Endothelial cell of umbilical vein (primary cell): ENCODE measurements at places on chromosomes 5 and 9. TPM values are rescaled to one million over a fixed set of nuclear protein-coding genes. Genes with fewer than 3 reads are reported as not detected.
A peak's percentile ranks its signal among the peaks of the same experiment; 100 is the strongest.

- DNase-seq, result peak; percentile 50
Observed at GRCh38 chr5:389891-390622, 52.9 kb upstream of the EXOC3 start.

The KIAA1958 gene
- polyA plus RNA-seq, result 1.1 and 1.7 TPM in 2 replicates

GRCh38 chr5:103706939-103707682 lies 144.5 kb upstream of the NUDT12 start:
- no peak for DNase-seq

DNA sequence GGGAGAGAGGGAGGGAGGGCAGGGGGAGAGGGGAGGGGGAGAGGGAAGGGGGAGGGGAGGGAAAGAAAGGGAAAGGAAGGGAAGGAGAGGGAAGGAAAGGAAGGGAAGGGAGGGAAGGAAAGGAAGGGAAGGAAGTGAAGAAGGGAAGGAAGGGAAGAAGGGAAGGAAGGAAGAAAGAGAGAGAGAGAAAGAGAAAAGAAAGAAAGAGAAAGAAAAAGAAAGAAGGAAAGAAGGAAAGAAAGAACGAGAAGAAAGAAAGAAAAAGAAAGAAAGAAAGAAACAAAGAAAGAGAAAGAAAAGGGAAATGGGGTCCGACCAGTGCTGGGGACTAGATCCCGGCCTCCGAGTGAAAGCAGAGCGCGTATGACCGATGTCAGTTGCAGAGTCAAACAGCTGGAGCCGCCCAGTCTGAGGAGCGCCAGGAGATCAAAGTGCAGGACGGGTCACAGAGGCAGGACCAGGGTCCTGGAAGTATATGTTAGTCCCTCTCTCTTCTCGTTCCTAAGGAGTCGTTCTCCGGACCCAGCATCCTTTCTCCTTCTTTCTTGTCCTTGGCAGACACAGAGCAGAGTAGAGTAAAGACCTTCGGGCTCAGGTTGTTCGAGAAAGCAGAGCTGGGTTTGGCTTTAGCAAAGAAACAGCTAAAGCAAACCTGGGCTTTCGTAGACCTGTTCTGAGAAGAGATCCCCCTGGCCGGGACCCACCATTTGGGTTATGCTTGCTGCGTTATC lies 305.4 kb upstream of the MSX2 start:
- DNase-seq, result no peak

GRCh38 chr5:129631961-129632360 lies 115.9 kb upstream of the MINAR2 start:
- no peak for DNase-seq

DNA sequence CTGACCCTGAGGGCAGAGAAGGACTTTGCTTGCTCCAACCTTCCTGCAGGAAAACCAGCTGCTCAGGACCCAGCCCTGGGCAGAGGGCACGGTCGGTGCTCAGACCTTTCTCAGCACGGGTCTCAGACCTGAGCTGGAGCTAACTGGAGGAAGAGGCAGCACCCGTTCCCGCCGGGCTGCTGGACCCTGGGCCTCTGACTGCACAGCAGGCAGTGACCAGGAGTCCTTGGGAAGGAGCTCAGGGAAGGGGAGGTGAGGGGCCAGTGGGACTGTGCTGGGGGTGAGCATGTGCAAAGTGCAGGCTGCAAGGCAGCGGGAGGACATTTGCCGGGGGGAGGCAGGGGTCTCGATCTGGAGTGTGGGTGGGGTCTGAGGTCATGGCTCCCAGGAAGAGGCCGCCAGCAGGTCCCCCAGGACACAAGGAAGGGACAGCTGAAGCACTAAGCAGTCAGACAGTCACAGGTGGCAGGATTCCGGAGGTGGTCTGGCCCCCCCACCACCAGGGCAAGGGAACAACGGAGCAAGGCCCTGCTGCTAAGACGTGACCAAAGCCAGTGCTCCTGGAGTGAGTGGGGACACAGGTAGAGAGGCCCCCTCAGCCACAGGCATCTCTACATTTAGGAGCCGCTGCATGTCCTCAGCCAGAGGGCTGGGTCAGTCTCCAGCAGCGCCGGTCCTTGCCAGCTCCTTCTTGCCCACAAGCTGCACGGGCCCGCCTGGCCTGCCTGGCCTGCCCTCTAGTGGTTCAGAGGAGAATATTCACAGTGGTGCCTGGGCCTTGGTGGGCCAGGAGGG lies 4.8 kb upstream of the DPM2 start:
- peak; percentile 58 for DNase-seq

DNA sequence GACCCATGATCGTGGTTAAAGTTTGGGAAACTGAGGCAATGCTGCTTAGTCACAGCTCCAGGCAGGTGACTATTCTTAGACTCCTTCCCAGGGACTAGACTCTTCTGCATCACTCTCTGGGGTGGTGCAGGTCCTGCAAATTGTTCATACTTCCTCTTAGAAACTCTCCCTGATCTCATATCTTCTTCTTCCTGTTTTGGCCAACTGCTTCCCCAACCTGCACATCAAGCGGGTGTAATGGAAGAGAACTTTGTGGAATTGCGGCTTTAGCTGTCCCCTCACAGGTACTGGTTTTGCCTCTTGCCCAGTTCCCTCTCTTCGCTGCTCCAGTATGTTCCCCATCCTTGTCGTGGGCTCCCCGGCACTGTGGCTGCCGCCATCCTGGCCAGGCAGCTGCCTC lies 111.5 kb upstream of the CTSL start:
- DNase-seq, result no peak

The WDR38 gene
- not detected in 2 replicates for polyA plus RNA-seq

The SHLD3 gene
- 1.1 and 1.7 TPM in 2 replicates for polyA plus RNA-seq

The PIK3R1 gene
- 2.0 and 2.8 TPM in 2 replicates for polyA plus RNA-seq

The RACK1 gene
- 5,629 and 5,870 TPM in 2 replicates for polyA plus RNA-seq

GRCh38 chr5:97165726-97166125 lies 17.3 kb downstream of the RIOK2 start:
- no peak for DNase-seq

DNA sequence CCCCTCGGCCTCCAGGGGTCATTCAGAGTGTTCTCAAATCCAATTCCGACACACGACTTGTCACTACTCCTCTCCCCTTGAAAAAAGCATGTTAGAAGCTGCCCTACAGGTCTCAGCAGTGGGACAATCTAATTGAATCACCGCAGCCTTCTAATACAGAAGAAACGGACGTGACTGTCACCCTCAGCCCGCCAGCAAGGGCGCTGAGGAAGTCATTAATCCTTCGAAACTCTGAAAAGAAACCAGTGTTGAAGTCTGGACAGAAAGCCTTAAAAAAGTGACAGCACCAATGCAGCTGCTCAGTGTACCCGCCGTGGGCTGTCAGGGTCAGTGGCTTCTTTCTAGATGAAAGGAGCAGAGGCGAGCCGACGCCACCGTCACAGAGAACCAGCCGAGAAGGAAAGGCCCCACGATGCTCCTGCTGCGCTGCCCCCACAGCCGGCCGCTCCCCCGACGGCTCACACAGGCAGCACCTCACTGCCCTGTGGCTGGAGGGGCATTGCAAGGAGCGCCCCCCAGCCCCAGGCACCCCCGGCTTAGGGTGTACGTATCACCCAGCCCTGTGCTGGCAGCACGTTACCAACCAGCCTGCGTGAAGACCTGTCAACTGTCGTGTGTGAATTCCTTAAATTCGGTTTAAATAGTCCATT lies 5.7 kb downstream of the BRD3OS start:
- no peak for DNase-seq

The SLC36A2 gene
- polyA plus RNA-seq, result not detected in 2 replicates

- peak; percentile 45 for DNase-seq
Observed at GRCh38 chr9:88950341-88951154, 40.7 kb upstream of the S1PR3 start.

GRCh38 chr5:74319076-74319475 lies 321.5 kb downstream of the ENC1 start:
- no peak for DNase-seq

DNA sequence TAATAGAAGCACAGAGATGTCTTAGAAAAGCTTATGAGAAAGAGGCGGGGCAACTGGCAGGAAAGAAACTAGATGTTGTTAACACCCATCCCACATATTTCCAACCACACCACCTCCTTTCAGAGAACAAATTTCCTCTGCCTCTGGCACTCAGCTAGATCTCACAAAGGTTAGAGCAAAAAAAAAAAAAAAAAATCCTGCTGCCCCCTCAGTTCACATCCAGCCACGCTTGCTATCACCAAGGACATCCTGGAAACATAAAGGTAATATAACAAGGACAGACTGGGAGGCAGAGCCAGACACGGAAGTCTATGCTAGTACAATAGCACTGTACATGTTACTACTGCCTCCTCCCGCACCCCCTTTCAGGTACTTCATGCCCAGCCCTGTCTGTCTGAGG lies 238.0 kb upstream of the PTGER4 start:
- no peak for DNase-seq

The LYRM7 gene
- 0.88 and 1.1 TPM in 2 replicates for polyA plus RNA-seq

The STPG3 gene
- not detected in 2 replicates for polyA plus RNA-seq

DNA sequence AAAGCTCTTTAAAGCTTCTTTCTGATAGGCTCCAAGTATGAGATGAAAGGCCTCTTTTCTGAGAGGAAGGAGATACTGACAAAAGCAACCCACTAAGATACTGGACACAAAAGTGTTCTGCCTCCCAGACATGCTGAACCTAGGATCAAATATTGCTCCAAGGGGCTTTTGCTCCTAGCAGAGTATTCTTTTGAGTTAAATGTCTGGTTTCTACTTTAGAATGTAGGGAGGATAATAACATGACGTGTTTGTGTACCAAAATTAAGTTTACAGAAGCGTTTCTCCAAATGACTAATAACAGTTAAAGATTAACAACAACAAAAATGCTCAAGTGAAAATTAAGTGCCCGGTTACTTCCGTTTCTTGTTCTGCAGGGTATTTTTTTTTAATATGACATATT lies 2293.3 kb upstream of the C9orf72 start:
- no peak for DNase-seq

DNA sequence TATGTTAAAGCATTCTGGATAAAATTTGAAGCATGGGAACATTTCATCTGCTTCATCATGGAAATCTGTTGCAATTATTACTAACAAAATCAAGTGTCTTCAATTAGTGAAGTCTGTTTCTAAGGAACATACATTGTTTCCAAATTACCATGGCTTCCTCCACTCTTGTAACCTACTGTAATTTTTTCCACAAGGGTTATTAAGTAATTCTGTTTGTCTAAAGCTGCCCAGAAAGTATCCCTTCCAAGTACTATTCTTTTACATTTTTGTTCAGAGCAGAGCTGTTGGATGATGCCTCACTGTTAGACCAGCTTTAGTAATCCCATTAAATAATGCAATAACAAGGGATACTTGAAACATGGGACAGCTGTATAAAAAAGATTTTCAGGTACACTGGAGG lies 483.5 kb upstream of the CD180 start:
- no peak for DNase-seq

The GNA14 gene
- 2.1 TPM in 2 replicates for polyA plus RNA-seq

The GZMA gene
- polyA plus RNA-seq, result 0.11 TPM in 1 of 2 replicates, not detected in the other

The ENG gene
- polyA plus RNA-seq, result 338 and 355 TPM in 2 replicates

DNA sequence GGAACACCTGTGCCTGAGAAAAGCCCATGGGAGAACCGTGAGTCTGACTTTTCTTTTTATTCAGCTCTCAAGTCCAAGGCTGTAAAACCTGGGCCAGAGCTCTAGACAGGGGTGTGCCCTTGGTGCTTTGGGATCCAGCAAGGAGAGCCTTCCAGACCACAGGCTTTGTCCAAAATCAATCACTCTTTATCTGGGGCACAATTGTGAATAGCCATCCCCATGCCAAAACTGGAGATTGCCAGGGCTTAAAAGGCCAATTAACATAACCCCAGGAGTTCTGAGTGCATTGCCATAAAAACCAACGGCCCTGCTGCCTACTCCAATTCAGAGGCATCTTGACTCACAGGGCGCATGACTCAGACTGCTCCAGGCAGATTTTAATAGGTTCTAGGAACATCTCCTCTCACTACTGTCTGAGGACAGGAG lies 391.8 kb downstream of the ARHGEF28 start:
- DNase-seq, result no peak

- no peak for DNase-seq
Observed at GRCh38 chr5:67266654-67267350, 70.2 kb upstream of the CD180 start.

The ADAMTS2 gene
- polyA plus RNA-seq, result 0.02 TPM in 1 of 2 replicates, not detected in the other

DNA sequence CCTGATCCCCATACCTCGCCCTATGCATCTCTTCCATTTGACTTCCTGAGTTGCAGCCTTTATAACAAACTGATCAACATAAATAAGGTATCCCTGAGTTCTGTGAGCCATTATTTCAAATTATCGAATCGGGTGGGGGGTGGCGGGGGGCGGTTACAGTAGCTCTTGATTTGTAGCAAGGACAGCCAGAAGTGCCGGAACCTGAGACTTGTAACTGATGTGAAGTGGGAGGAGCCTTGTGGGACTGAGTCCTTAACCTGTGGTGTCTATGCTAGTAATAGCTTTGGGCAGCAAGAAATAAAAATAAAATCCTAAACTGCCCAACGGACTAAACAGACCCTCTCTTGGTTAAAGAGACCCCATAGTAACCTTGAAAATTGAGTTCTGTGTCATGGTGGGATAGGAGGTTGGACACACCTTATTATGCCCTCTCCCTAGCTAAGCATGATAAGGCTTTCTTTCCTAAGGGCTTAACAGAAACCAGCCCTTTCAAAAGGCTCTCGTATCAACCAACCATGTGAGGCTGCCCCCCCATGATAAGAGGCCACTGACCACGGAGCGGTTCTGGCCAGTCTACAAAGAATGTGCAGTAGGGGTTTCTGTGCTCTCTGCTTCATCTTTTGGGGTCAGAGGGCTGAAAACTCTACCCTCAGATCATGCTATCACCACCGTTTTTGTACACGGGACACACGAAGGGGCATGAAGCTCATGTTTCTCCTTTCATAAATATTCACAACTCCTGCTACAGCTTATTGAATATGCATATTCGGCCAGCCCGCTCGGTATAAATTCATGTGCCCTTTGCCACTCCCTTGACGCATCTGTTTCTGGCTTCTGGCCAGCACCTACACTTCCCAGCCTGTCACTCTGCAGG lies 39.5 kb upstream of the IQGAP2 start:
- DNase-seq, result no peak

DNA sequence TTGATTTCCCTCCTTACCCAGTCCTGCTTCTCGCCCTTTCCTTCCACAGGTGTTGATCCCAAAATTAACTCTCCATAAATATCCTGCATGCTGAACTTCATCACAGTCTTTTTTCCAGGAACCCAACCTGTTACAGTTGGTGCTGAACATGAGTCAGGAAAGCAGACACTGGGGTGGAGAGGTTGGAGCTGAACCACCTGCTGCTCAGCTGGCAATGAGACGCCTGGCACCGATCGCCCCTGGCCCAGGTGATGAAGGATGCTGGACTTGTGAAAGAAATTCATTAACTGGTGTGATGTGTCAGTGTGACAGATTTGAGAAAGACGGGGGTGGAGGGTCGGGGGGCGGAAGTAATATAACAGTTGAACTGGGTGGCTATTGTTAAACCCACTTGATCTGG lies 30.6 kb downstream of the CPLX2 start:
- no peak for DNase-seq

DNA sequence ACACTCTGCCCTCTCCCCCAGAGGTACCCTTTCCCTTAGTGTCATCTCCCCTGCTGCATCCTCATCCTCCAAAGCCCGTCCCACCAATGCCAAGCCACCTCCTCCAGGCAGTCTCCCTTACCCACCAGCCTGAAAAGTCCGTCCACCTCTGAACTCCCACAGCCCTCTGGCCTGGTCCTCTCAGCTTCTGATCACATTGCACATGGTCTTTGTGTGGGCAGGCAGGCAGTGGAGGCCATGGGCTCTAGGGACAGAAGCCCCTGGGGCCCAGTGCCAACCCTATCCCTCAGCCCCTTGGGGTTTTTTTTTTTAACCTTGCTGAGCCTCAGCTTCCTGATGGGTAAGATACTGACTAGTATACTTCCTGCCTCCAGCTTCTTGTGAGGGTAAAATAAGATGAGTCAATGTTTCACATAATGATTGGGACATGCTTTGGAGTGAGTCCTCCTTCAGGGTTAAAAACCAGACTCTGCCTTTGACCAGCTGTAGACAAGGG lies 19.4 kb downstream of the CSF1R start:
- DNase-seq, result no peak

GRCh38 chr9:98010445-98010844 lies 27.3 kb downstream of the ANP32B start:
- DNase-seq, result peak; percentile 82
